CD4-positive, alpha-beta T cell treated with Interferon alpha-2 for 1 hour (primary cell): ENCODE measurements at places on chromosomes 16 and 17.

DNA sequence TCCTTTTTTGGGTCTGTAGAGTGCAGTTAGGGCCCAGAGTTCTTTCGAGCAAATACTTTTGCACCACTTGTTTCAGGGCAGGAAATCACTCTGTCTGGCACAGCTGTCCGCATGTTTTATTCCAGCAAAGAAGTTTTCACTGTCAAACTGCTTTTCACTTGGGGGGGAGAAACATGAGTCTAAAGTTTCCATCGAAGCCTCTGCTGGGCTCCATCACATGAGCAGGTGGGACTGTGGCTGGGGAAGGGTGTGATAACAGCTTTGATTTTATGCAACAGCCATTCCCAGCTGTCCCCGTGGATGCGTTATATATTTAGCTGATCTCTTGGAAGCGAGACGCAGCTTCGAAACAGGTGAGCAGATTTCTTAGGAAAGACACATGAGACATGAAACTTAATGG is 288.6 kb downstream of the SNX29 start:
- no peak for DNase-seq

DNA sequence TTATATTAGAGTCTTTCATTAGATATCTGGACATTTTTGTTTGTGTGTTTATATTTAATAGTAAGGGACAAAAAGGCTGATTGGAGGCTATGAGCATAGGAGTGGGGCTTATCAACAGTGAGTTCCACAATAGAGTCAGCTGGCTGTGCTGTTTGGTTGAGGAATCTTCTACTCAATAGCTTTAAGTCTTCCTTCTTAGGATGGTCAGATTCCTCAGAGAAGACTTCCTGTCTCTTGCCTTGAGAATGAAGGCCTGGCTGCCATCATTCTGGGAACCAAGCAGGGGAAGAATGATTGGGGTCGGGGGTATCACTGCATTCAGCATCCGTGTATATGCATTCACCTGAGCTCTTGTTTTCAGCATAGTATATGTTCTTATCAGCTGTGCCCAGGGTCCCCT is 31.9 kb upstream of the ABCC11 start:
- no peak for DNase-seq

GRCh38 chr17:59238906-59239305 is 18.6 kb downstream of the GDPD1 start:
- DNase-seq = no peak

- DNase-seq = peak; percentile 23
Measured at GRCh38 chr17:18043491-18043890, 4.3 kb downstream of the GID4 start.

- no peak for DNase-seq
Measured at GRCh38 chr17:15185625-15185991, 79.5 kb downstream of the PMP22 start.

- no peak for DNase-seq
Measured at GRCh38 chr17:50316016-50316587, 29.8 kb upstream of the XYLT2 start.

- DNase-seq = no peak
Measured at GRCh38 chr16:72858665-72859493, 189.0 kb downstream of the ZFHX3 start.

GRCh38 chr17:5866978-5867377 is 203.2 kb upstream of the WSCD1 start:
- DNase-seq = no peak

DNA sequence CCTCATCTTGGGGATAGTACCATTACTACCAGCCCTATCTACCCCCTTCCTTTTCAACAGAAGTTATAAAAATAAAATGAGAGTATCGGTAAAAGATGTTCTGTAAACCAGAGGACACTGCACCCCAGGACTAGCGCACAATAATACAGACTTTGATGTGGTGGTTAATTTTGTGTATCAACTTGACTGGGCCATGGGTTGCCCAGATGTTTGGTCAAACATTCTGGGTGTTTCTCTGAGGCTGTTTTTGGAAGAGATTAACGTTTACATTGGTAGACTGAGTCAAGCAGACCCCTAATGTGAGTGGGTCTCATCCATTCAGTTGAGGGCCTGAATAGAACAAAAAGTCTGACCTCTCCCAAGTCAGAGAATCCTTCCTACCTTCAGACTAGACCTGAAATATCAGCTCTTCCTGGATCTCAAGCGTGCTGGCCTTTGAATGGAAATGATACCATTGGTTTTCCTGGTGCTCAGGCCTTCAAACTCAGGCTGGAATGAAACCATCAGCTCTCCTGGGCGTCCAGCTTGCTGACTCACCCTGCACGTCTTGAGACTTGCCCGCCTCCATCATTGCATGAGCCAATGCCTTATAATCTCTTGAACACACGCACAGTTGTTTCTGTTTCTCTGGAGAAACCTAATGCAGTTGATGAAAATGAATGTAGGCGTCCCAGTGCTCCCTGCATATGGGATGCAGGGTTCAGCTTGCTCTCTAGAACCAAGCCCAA is 10.1 kb downstream of the MRM1 start:
- DNase-seq = no peak
